ENCODE measurements at places on chromosomes 6 and 20. TPM values are rescaled to one million over a fixed set of nuclear protein-coding genes. Genes with fewer than 3 reads are reported as not detected.

The MEP1A gene
- not detected for total RNA-seq

The DDO gene
- total RNA-seq = 2.8 TPM

The MAP7 gene
- total RNA-seq = 1.4 TPM

The SMPDL3A gene
- total RNA-seq = 5.8 TPM

The VSX1 gene
- total RNA-seq = not detected

The POU5F1 gene
- 0.38 TPM for total RNA-seq

The MCHR2 gene
- not detected for total RNA-seq

The GLP1R gene
- under 0.01 TPM for total RNA-seq

The GHRH gene
- total RNA-seq = not detected

The CLPSL1 gene
- not detected for total RNA-seq

Data from regular cardiac myocyte (primary cell).